ENCODE measurements at places on chromosomes 5 and 9.

DNA sequence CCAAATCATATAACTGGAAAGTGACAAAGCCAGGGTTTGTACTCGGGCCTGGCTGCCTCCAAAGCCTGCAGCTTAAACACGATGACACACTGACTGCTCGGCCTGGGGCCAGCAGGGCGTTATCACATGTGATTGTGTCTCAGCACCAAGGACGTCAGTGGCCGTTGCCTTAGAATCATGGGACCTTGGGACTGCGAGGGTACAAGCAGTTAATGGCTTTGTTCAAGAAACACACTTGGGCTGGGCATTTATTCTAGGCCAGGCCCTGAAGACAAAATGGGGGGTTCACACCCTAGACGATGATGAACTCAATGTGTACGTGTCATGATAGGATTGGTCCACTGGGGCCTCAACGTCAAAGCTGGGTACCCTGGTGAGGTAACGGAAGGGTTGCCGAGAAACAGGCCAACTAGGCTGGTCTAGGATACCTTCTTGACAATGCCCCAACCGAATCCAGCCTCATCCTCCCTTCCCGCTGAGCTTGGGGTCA, 13.0 kb downstream of the SH3PXD2B start:
- no peak for DNase-seq

- no peak for DNase-seq
Observed at GRCh38 chr5:59037041-59037440, 454.2 kb downstream of the RAB3C start.

DNA sequence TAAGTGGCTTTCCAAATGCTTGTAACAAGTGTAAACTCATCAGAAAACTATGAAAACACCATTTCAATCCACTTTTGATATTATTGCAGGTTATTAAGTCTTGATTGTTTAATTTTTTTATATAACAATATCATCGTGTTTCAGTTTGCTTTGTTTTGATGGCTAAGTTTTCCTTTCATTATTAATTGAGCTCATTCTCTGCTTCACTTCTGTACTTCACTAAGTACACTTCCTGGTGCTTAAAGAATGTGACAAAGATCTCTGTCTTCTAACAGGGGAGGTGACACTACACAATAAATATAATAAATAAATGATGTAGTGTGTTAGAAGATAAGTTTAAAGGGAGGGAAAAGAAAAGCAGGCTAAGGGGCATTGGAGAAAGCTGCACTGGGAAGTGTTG, 13.0 kb upstream of the RAD23B start:
- no peak for DNase-seq

DNA sequence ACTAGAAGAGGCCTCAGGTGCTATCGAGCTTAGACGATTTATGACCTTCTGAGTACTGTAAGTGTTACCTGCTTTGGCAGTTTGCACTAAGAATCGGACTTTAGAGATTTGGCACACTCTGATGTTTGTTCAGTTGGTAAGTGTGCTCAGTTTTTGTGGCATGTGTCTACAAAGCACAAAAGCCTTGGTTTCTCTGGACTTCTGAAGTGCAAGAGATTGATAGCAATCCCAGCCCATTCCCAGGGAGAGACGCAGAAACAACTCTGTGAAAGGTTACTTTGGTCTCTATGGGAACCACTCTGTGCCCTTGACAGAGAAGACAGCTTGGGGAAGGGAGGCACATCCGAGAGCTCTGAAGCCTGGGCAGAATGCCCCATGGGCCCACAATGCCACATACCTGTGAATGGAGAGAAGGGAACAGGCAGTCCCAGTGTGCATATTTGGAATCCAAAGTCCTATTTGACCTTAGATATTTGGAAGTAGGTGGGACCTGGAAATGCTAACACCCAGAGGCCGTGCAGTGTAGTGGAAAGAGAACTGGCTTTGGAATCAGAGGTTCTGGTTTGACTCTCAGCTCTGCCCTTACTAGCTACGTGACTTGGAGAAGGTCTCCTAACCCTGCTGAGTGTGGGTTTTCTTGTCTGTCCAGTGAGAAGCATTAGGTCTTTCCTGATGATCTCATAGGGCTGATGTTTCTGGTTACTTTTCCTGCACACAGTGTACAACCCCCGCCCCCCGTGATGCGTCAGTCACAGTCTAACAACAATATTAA, 194.3 kb upstream of the VLDLR start:
- no peak for DNase-seq

GRCh38 chr5:71770381-71770780, 51.3 kb downstream of the CARTPT start:
- DNase-seq: no peak

DNA sequence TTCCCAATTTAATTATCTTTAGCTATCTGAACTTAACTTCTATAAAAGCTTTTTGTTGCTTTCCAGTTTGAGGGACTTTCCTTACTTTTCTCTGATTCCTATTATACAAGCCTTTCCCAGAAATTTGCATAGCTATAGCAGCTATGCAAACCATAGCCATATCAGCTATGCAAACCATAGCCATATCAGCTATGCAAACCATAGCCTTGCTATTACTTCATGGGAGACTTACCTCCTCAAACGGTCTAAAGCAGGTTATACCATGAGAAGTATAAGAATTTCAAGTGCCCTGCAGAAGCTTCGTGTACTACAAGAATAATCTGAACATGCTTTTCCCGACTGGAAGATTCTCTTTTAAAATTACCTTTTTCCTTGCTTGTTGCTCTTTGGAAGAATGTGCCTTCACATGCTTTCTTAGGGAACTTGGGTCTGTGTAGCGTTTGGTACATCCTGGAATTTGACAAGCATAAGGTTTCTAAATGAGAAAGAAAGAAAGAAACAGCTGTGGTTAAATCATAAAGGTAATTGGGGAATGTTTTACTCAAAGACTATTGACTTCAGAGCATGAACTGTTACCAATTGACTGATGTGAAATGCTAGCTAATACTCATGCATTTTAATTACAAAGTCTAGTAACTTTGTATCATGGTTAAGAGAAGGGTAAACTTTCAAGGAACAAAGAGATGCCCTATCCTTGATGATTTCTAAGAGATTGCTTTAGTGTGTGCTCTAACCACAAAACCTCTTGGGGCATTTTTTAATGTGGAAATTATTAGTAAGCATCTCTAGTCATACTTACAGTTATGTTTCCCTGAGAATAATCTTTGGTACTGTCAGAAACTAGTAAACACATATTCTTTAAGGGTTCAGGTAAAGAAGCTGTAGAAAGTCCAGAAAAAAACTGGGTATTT, 367.6 kb downstream of the GLIS3 start:
- DNase-seq: no peak

DNA sequence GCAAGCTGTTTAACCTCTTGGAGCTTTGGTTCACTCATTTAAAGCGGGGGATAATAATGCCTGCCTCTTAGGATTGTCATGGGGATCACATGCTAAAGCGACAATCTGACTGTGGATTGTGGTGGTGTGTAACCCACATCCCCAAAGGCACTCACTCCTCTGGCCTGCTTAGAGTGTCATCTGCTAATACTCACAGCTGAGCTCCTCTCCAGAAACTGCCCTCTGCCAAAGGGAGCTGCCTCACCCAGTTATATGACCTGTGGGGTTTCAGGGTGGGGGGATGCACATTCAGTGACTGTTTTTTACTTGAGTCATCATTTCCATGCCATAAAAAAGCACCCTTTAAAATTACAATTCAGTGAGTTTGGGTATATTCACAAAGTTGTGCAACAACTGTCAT, 110.0 kb upstream of the SPOCK1 start:
- DNase-seq: no peak

DNA sequence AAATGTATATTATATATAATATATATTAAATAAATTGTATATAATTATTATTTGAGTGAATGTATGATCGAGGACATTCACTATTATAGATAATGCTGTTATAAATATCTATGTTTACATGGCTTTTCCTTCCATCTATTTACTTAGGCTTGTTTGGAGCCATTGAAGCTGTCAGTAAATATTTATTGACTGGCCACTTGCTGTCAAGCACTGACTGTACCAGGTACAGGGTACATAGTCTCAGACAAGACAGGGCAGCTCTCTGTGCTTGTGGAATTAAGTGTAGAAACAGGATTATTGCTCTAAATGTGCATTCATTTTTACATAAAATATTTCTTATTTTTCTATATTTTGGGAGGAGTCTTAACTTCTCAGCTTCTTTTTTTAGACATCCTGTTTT, 16.4 kb downstream of the FAXDC2 start:
- DNase-seq: no peak

- DNase-seq: no peak
Observed at GRCh38 chr9:28209130-28209529, 635.8 kb upstream of the C9orf72 start.

- no peak for DNase-seq
Observed at GRCh38 chr5:10227379-10227778, 22.3 kb downstream of the ATPSCKMT start.
